ENCODE measurements at places on chromosomes 2 and 18. TPM values are rescaled to one million over a fixed set of nuclear protein-coding genes. Genes with fewer than 3 reads are reported as not detected.

GRCh38 chr2:14843507-14844204 is 211.1 kb downstream of the LRATD1 start:
- H3K4me1 ChIP-seq = no peaks in the 10 kb centered on the region
- H3K27me3 ChIP-seq = no peaks in the 10 kb centered on the region

DNA sequence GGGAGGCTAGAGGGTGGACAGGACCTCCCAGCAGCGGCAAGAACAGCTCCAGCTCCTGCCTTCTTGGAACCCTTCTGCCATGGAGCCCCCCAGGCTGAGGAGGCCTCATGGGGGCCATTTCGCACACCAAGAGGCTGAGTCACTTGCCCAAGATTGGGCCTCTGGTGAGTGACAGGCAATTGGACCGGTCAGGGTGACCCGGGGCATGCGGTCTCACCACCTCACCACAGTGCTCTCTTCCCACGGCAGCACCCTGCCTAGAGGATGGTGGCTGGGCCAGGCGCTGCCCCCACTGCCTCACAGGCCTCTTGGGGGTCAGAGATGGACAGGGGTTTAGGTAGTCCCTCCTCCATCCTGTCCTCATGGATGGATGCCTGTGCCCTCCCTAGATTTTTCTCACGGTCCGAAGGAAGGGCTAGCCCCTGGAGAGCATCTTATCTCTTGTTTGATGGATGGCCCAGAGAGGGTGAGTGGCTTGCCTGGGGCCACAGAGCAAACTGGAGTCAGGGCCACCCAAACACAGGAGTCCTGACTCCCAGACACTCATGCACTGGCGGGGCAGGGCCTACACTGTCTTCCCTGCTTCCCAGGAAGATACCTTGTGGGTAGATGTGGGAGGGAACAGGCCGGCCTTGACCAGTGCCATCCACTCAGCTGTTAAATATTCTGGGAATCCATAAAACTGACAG is 119.2 kb downstream of the INHBB start:
- H3K4me1 ChIP-seq = peaks cover 11% of the 10 kb centered on the region
- no peaks in the 10 kb centered on the region for H3K27me3 ChIP-seq
- H3K4me3 ChIP-seq = no peak overlapping the region
- no peaks in the 10 kb centered on the region for H3K36me3 ChIP-seq
- no peak for DNase-seq
- H3K27ac ChIP-seq = no peak overlapping the region

The CIB4 gene
- not detected for total RNA-seq

The GALNT14 gene
- total RNA-seq = 4.6 TPM

- H3K36me3 ChIP-seq = no peaks in the 10 kb centered on the region
- H3K27me3 ChIP-seq = peaks cover 14% of the 10 kb centered on the region
- no peak overlapping the region for H3K27ac ChIP-seq
These were observed 12.0 kb downstream of the CATIP start for GRCh38 chr2:218368621-218369153.

DNA sequence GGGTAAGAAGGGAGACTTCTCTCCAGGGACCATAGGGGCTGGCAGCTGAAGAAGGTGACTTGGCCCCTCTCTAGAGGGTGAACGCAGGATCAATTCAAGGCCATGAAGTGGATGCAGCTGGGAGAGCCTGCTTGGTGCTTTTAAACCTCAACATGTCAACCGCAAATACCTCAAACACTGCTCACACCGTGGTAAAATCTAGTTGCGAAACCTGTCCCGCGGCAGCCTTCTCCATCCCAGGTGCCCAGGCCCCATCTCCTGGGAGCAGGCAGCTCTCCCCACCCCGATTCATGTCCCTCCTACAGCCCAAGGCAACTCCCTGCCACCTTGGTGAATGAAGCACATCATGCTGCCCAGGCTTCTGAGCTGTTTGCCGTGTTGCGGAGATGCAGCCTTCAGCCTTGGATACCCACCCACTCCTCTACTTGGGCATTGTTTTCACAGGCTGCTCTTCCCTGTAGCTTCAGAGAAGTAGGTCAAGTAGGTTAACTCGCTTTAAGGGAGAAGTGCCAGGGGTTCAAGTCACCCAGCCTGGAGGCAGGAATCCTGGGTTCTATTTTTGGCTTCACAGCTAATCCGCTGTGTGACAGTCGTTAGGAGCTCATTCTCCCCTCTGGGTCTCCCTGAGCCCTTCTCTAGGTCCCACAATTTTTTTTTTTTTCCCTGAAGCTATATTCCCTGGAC is 6.2 kb upstream of the EFR3B start:
- DNase-seq = peak; percentile 74
- H3K36me3 ChIP-seq = no peaks in the 10 kb centered on the region
- H3K4me3 ChIP-seq = no peak overlapping the region
- peaks cover 36% of the 10 kb centered on the region for H3K27me3 ChIP-seq
- no peak overlapping the region for H3K27ac ChIP-seq

- peak overlapping the region; percentile 66 for H3K27ac ChIP-seq
- no peaks in the 10 kb centered on the region for H3K27me3 ChIP-seq
- peaks cover 6% of the 10 kb centered on the region for H3K4me1 ChIP-seq
- H3K36me3 ChIP-seq = peaks cover 6% of the 10 kb centered on the region
These were observed 66.1 kb downstream of the ACVR1 start for GRCh38 chr2:157810037-157810436.

GRCh38 chr2:128622371-128622770 is 303.7 kb upstream of the HS6ST1 start:
- no peak for DNase-seq
- H3K27ac ChIP-seq = no peak overlapping the region
- no peaks in the 10 kb centered on the region for H3K36me3 ChIP-seq
- H3K27me3 ChIP-seq = no peaks in the 10 kb centered on the region
- H3K4me1 ChIP-seq = peaks cover 7% of the 10 kb centered on the region
- no peak overlapping the region for H3K4me3 ChIP-seq

The CCDC121 gene
- 0.61 TPM for total RNA-seq

DNA sequence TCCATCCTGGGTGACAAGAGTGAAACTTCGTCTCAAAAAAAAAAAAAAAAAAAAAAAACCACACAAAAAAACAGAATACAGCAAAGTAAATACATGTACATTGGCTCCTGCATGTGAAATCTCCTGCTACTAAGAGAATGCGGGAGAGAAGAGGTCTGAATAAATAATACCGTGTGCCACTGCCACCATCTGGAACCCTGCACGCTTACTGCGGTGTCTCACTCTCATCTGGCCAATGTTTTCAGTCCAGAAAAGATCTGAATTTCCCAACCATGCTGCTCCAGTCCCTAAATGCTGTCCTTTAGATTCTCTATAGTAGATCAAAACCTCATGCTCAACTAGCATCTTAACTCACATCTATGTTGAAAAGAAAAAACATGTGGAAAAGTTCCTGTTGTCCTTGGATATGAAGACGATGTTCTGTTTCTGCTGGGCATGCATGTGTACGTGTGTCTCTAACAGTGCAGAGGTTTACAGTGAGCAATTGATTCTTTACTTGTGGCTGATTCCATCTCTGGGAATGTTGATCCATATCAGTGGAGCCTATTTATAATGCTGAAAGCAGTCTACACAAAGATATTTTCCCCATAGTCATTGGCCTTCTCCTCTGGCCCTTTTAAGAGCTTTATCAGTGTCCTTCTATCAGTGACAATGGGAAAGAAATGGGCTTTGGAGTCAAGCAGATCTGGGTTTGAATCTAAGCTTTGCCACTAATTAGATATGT is 11.9 kb downstream of the STON1 start:
- H3K27ac ChIP-seq = no peak overlapping the region
- no peak overlapping the region for H3K4me3 ChIP-seq
- H3K27me3 ChIP-seq = no peaks in the 10 kb centered on the region
- H3K4me1 ChIP-seq = no peaks in the 10 kb centered on the region
- DNase-seq = no peak

DNA sequence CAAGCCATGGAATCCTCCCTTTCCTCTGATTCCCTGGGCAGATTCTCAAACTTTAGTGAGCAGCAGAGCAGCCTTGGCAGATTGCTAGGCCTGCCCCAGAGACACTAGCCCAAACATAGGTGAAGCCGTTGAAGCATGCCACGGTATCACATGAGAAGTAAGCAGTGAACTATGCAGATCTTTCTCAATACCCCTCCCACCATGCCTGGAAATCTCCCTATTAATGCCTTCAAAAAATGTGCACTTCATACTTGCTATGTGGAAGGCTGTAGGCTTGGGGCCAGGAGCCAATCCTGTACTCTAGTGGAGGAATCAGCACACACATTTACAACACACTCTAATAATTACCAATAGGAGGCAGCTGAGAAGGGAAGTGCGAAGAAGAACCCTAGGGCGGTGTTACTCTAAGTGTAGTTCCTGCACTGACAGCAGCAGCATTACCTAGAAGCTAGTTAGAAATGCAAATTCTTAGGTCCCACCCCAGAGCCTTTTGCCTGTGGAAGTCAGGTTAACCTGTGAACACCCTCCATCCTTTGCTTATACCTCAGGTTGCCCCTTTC is 305.1 kb upstream of the SPRED2 start:
- no peaks in the 10 kb centered on the region for H3K27me3 ChIP-seq
- DNase-seq = no peak
- H3K4me3 ChIP-seq = no peak overlapping the region
- no peak overlapping the region for H3K27ac ChIP-seq
- no peaks in the 10 kb centered on the region for H3K36me3 ChIP-seq

The NOSTRIN gene
- total RNA-seq = 0.44 TPM

GRCh38 chr18:1048032-1048431 is 143.4 kb downstream of the ADCYAP1 start:
- no peaks in the 10 kb centered on the region for H3K27me3 ChIP-seq
- H3K27ac ChIP-seq = no peak overlapping the region
- H3K4me3 ChIP-seq = no peak overlapping the region
- DNase-seq = peak; percentile 11
- no peaks in the 10 kb centered on the region for H3K36me3 ChIP-seq
- H3K4me1 ChIP-seq = no peaks in the 10 kb centered on the region

The DYSF gene
- 2.0 TPM for total RNA-seq

The GAREM2 gene
- 0.23 TPM for total RNA-seq

DNA sequence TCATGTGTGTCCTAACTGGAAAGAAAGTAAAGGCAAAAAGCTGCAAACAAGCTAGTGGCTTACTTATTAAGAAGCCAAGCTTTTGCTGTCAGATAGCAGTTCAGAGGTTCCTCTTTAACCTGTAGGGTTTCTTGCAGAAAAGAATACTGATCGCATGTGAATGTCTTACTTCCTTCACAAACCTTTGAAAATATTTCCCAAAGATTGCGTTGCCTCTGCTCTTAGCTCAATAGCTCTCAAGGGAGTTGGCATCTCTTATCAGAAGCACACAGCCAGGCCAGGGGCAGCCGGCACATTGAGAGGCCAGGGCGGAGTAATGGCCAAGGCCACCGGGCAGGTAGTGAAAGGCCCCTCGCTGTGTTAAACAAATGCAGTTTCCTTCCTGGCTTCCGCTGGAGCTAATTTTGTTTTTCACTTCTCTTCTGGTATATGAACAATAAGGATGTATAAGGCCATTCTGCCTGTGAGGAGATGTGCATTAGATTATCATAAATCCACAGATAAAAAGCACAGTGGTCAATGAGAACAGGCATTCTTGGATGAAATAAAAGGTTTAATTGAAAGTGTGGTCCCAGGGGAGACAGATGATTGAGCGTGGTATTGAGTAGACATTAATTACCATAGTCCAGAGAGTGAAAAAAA is 542.4 kb upstream of the NRP2 start:
- no peaks in the 10 kb centered on the region for H3K36me3 ChIP-seq
- no peaks in the 10 kb centered on the region for H3K4me1 ChIP-seq
- DNase-seq = no peak
- no peak overlapping the region for H3K27ac ChIP-seq
